ENCODE measurements at places on chromosomes 13 and 19. TPM values are rescaled to one million over a fixed set of nuclear protein-coding genes. Genes with fewer than 3 reads are reported as not detected.

ZSCAN4 gene
- not detected for total RNA-seq

KIR3DL2 gene
- total RNA-seq = 0.09 TPM

SULT2A1 gene
- 0.15 TPM for total RNA-seq

CBLC gene
- total RNA-seq = 4.8 TPM

QPCTL gene
- total RNA-seq = 6.3 TPM

EHD2 gene
- total RNA-seq = 177 TPM

KIR2DL3 gene
- total RNA-seq = not detected

THSD8 gene
- total RNA-seq = 1.8 TPM

UNC13A gene
- 0.31 TPM for total RNA-seq

LIG1 gene
- 26.7 TPM for total RNA-seq

ZNF226 gene
- total RNA-seq = 18.4 TPM

SIGLEC12 gene
- total RNA-seq = 0.28 TPM

PRR20C gene
- not detected for total RNA-seq

PIK3R2 gene
- 22.3 TPM for total RNA-seq

DACT3 gene
- 14.0 TPM for total RNA-seq

MIA gene
- 3.2 TPM for total RNA-seq

CGB8 gene
- total RNA-seq = not detected

MATK gene
- total RNA-seq = 6.0 TPM

KLC3 gene
- 1.1 TPM for total RNA-seq

TPP2 gene
- total RNA-seq = 78.8 TPM

CILP2 gene
- 0.31 TPM for total RNA-seq

IGFL1 gene
- total RNA-seq = not detected

THOP1 gene
- 23.8 TPM for total RNA-seq

HAUS8 gene
- 8.4 TPM for total RNA-seq

KLK12 gene
- 7.3 TPM for total RNA-seq

SPINT2 gene
- 145 TPM for total RNA-seq

ZNF296 gene
- total RNA-seq = 0.43 TPM

FPR2 gene
- 7.3 TPM for total RNA-seq

SLC25A41 gene
- total RNA-seq = 0.28 TPM

SLC8A2 gene
- 0.26 TPM for total RNA-seq

STXBP2 gene
- 248 TPM for total RNA-seq

URAD gene
- total RNA-seq = not detected

CEACAM4 gene
- 2.1 TPM for total RNA-seq

S1PR2 gene
- total RNA-seq = 15.2 TPM

NLRP5 gene
- total RNA-seq = not detected

All from lung (tissue), 17 donors.